Natural killer cell treated with Interleukin-12 subunit alpha and Interleukin-12 subunit beta and Interleukin-15 and Interleukin-18, amount 100 ng/mL, for 72 hours (primary cell): ENCODE measurements at places on chromosomes 2 and 18.
A peak's percentile ranks its signal among the peaks of the same experiment; 100 is the strongest.

- no peaks in the 10 kb centered on the region for H3K27me3 ChIP-seq
- peak; percentile 83 for DNase-seq
- H3K4me1 ChIP-seq: peaks cover 51% of the 10 kb centered on the region
These were observed 3.9 kb downstream of the WIPF1 start for GRCh38 chr2:174593574-174594203.

DNA sequence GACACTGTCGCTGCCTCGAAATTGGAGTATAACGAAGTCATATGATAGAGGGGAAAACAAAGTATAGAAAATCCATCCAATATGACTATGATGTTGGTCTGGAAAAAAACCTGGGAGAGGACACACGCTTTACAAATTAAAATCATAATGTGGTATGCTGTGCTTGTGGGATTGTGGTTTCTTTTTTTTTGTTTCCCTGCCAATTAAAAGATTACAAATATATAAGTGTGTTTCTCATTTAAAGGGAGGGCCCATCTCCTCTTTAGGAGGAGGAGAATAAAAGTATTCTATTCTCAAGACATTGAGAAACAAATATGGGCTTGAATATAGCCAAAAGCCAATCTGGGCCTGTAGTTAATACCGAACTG is 86.6 kb downstream of the EPHA4 start:
- no peak for DNase-seq
- no peak overlapping the region for H3K27ac ChIP-seq
- no peaks in the 10 kb centered on the region for H3K36me3 ChIP-seq

GRCh38 chr2:10487081-10487740 is 39.1 kb upstream of the ODC1 start:
- peaks cover 8% of the 10 kb centered on the region for H3K27me3 ChIP-seq
- H3K36me3 ChIP-seq: no peaks in the 10 kb centered on the region
- H3K4me3 ChIP-seq: no peak overlapping the region
- peak overlapping the region; percentile 1 for H3K27ac ChIP-seq
- no peak for DNase-seq

GRCh38 chr18:49814147-49814499 is 790 bp upstream of the ACAA2 start:
- peak; percentile 92 for DNase-seq
- H3K27ac ChIP-seq: peak overlapping the region; percentile 99
- peak overlapping the region; percentile 94 for H3K4me3 ChIP-seq
- peaks cover 33% of the 10 kb centered on the region for H3K36me3 ChIP-seq
- peaks cover 58% of the 10 kb centered on the region for H3K4me1 ChIP-seq

DNA sequence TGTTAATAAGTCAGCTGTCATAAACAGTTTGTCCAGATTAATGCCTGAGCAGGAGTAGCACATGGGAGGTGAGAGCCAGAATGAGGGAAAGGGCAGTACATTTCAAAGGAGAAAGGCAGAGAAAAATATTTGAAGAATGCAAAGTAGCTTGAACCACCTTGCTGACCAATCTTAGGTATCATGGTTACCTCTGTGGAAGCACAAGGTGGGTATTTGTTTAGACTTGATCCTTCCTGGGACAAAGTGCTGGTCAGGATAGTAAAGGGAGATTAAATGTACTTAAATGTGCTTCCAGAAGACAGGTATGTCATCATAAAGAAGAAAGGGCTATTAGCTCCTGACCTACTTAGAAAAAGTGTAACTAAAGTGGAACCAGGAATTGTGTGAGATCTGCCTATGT is 105.0 kb downstream of the LRRTM1 start:
- H3K27ac ChIP-seq: no peak overlapping the region
- peaks cover 16% of the 10 kb centered on the region for H3K36me3 ChIP-seq
- H3K27me3 ChIP-seq: no peaks in the 10 kb centered on the region
- no peaks in the 10 kb centered on the region for H3K4me1 ChIP-seq

GRCh38 chr2:120951693-120952092 is 216.0 kb downstream of the GLI2 start:
- no peak for DNase-seq
- no peak overlapping the region for H3K4me3 ChIP-seq
- no peak overlapping the region for H3K27ac ChIP-seq
- no peaks in the 10 kb centered on the region for H3K4me1 ChIP-seq
- H3K36me3 ChIP-seq: no peaks in the 10 kb centered on the region

DNA sequence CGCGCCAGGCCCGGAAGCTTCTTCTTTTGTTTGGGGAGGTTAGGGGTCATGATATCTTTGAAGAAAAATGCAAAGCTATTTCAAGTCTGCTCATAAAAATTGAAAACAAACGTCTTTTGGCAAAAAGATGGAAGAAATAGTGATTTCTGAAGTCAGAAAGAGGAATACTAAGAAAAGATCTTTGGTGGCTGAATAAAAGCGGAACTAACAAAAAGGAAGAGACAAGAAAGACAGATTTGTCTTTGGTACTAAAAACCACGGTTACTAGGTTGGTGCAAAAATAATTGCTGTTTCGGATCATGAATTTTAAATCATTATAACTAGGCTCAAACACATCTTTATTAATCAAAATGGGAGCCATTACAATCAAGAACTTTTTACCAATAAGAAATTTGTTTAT is 164.6 kb upstream of the TRIB2 start:
- peaks cover 2% of the 10 kb centered on the region for H3K27me3 ChIP-seq
- no peaks in the 10 kb centered on the region for H3K36me3 ChIP-seq
- no peak for DNase-seq
- no peak overlapping the region for H3K27ac ChIP-seq
- H3K4me1 ChIP-seq: peaks cover 19% of the 10 kb centered on the region

- DNase-seq: no peak
- no peaks in the 10 kb centered on the region for H3K27me3 ChIP-seq
- no peak overlapping the region for H3K4me3 ChIP-seq
- H3K27ac ChIP-seq: no peak overlapping the region
- H3K36me3 ChIP-seq: peaks cover 39% of the 10 kb centered on the region
These were observed 89.6 kb downstream of the NBEAL1 start for GRCh38 chr2:203104273-203104672.

GRCh38 chr2:161219211-161219610 is 59.0 kb downstream of the TANK start:
- H3K36me3 ChIP-seq: peaks cover 20% of the 10 kb centered on the region
- H3K27me3 ChIP-seq: no peaks in the 10 kb centered on the region
- H3K4me1 ChIP-seq: peaks cover 40% of the 10 kb centered on the region
- no peak overlapping the region for H3K4me3 ChIP-seq

- no peaks in the 10 kb centered on the region for H3K36me3 ChIP-seq
- H3K4me3 ChIP-seq: no peak overlapping the region
- no peak for DNase-seq
- no peaks in the 10 kb centered on the region for H3K27me3 ChIP-seq
- peaks cover 7% of the 10 kb centered on the region for H3K4me1 ChIP-seq
These were observed 121.3 kb downstream of the BCL2 start for GRCh38 chr18:63198098-63198760.

DNA sequence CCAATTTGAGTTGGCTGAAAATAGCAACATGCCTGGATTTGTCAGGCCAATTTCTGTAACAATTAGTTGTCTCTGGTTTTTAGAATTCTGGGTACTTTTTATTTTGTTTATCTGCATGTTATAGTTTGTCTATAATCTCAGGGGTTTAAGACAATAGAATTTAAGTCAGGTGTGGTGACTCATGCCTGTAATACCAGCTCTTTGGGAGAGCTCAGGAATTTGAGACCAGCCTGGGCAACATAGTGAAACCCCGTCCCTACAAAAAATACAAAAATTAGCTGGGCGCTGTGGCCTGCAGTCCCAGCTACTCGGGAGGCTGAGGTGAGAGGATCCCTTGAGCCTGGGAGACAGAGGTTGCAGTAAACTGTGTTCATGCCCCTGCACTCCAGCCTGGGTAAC is 114.4 kb upstream of the GLS start:
- no peak for DNase-seq
- H3K36me3 ChIP-seq: no peaks in the 10 kb centered on the region
- H3K27ac ChIP-seq: no peak overlapping the region
- H3K27me3 ChIP-seq: no peaks in the 10 kb centered on the region
- no peak overlapping the region for H3K4me3 ChIP-seq

GRCh38 chr2:53220969-53221368 is 546.6 kb upstream of the CHAC2 start:
- H3K36me3 ChIP-seq: no peaks in the 10 kb centered on the region
- H3K27me3 ChIP-seq: no peaks in the 10 kb centered on the region
- H3K4me1 ChIP-seq: no peaks in the 10 kb centered on the region
- no peak overlapping the region for H3K4me3 ChIP-seq
- H3K27ac ChIP-seq: no peak overlapping the region

GRCh38 chr2:229330952-229331351 is 59.9 kb upstream of the PID1 start:
- no peak for DNase-seq
- H3K27me3 ChIP-seq: no peaks in the 10 kb centered on the region
- H3K36me3 ChIP-seq: no peaks in the 10 kb centered on the region
- H3K4me1 ChIP-seq: no peaks in the 10 kb centered on the region
- H3K4me3 ChIP-seq: no peak overlapping the region
- no peak overlapping the region for H3K27ac ChIP-seq

DNA sequence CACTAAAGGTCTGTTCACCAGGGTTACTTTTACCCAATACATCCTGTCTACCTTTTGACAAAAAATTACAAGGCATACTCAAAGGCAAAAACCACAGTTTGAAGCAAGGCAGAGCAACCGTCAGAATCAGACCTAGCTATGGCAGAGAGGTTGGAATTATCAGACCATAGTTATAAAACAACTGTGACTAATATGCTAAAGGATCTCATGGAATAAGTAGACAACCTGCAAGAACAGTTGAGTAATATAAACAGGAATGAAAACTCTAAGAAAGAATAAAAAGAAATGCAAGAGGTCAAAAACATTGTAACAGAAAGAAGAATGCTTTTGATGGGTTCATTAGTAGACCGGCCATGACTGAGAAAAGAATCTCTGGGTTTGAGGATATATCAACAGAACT is 318.8 kb upstream of the KCNH7 start:
- no peak for DNase-seq
- no peak overlapping the region for H3K4me3 ChIP-seq
- no peaks in the 10 kb centered on the region for H3K27me3 ChIP-seq
- H3K36me3 ChIP-seq: no peaks in the 10 kb centered on the region

DNA sequence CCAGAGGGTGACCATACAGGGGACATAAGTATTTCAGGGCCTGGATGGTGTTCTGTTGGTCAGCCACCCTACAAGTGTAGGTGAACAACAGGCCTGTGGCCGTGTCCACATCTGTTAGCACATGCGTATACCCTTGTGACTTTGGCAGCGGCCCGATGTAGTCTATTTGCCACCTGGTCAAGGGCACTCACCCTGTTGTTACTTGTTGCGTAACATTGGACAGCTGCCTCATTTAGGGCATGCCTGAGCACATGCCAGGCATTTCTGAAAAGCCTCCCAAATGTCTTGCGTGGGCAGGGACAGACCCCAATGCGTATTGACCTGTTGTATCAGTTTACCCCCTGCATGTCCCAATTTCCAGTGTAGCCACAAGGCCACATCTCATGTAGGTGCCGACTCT is 235.0 kb downstream of the MBD5 start:
- no peaks in the 10 kb centered on the region for H3K27me3 ChIP-seq
- peaks cover 15% of the 10 kb centered on the region for H3K36me3 ChIP-seq
- no peak overlapping the region for H3K27ac ChIP-seq
- DNase-seq: no peak
- no peak overlapping the region for H3K4me3 ChIP-seq

GRCh38 chr2:137185378-137186078 is 420.2 kb downstream of the THSD7B start:
- no peak overlapping the region for H3K4me3 ChIP-seq
- H3K27me3 ChIP-seq: no peaks in the 10 kb centered on the region
- no peaks in the 10 kb centered on the region for H3K4me1 ChIP-seq
- no peaks in the 10 kb centered on the region for H3K36me3 ChIP-seq
- no peak for DNase-seq

DNA sequence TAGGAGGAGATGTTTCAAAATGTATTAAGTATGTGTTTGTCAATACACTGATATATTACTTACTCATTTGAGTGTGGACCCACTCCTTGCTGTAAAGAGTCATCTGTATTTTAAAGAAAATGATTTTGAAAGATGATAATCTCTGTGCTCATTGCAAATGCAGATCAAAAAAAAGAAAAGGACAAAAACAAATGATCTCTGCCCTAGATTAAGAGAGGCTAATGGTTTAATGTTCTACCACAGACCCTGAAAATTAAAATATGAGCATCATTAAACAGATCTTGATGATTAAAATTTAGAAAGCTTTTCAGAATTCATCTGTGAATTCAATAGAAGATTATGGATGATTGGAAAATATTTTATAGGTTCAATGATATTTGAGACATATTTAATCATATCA is 136.5 kb downstream of the CNTNAP5 start:
- H3K27ac ChIP-seq: no peak overlapping the region
- H3K4me1 ChIP-seq: no peaks in the 10 kb centered on the region
- H3K27me3 ChIP-seq: no peaks in the 10 kb centered on the region
- H3K36me3 ChIP-seq: no peaks in the 10 kb centered on the region
- H3K4me3 ChIP-seq: no peak overlapping the region
- DNase-seq: no peak

DNA sequence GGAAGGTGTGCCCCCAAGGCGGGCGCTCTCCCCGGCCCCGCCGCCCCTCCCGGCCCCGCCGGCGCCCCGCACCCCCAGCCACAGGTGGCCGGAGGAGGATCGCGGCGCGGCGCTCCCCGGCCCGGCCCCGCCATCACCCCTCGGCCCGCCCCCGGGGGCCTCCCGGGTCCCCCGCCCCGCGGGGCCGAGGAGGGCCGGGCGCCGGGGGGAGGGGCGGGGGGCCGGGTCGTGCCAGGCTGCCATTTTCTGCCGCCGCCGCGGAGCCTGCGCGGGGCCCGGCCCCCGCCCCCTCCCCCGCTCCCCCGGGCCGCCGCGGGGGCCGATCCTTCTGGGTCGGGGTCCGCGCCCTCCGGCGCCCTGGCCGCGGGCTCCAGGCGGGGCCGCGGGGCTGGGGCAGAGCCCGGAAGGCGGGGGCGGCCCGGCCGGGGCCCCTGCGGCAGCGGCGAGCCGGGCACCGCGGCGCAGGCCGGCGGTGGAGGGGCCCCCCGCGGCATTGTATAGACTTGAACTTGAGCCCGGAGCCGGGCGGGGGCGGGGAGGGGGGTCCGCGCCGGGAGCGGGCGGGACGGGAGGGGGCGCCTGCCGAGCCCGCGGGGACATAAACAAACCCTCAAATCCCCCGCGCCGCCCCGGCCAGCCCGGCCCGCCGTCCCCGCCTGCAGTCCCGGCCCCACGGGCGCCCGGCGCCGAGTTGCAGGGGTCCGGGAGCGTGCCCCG is 556 bp downstream of the DNMT3A start:
- H3K4me3 ChIP-seq: no peak overlapping the region
- no peaks in the 10 kb centered on the region for H3K36me3 ChIP-seq
- H3K27me3 ChIP-seq: no peaks in the 10 kb centered on the region
- peaks cover 5% of the 10 kb centered on the region for H3K4me1 ChIP-seq
- H3K27ac ChIP-seq: no peak overlapping the region

DNA sequence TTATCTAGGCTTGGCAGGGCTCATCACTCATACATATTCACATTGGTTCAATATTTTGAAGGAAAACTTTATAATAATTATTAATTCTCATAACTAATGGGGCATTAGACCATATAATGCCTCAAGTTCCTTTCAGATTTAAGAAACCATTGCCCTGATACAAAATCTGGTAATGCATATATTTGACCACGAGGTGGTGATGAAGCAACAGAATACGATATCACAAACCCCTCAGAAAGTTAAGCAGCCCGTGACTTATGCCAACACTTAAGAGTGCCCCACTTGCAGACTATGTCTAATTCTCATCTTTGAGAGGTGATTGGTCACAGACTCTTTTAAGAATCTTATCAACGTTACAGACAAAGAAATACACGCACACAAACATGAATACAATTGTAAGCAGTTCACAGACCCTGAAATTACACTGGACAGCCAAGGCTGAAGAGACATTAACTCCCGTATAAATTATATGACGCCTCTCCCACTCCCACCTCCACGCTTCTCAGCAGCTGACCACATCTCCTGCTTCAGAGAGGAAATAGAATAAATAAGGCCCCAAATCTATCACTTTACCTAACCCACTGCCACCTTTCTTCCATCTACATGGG is 20.7 kb upstream of the DNAH6 start:
- no peak overlapping the region for H3K27ac ChIP-seq
- H3K27me3 ChIP-seq: peaks cover 7% of the 10 kb centered on the region
- H3K4me1 ChIP-seq: peaks cover 7% of the 10 kb centered on the region
- H3K4me3 ChIP-seq: no peak overlapping the region
- no peaks in the 10 kb centered on the region for H3K36me3 ChIP-seq
- peak; percentile 64 for DNase-seq
